ENCODE measurements at places on chromosomes 2 and 18.

DNA sequence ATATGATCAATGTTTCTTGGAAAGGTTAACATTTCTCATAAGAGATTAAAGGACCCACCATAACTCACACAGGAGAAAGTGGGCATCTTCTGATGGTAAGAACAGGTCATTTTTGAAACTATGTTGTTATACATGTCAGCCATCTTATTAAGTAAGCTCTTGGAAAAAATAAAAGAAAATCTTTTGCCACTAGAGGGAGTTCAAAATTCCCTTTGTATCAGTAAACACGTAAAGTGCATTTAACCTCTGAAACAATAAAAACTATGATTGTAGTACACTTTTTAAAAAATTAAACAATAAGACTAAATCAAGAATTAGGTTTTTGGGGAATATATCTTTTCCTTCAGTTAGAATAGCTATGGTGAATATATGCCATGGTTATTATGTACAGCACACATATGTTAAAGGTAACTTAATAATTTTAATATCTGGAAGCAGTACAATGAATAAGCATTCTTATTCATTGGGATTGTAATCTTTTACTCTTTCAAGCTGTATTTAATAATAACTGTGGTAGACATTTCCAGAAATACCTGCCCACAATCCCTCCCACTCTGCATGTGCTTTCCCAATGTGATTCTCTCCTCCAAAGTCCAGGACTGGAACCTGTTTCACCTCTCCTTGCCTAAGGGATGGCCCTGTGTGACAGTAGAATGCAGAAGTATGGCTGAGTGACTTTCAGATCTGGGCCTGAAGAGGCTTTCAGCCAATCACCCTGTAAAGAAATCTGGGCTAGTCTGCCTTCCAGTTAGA, 64.2 kb downstream of the RBMS1 start:
- DNase-seq = no peak

DNA sequence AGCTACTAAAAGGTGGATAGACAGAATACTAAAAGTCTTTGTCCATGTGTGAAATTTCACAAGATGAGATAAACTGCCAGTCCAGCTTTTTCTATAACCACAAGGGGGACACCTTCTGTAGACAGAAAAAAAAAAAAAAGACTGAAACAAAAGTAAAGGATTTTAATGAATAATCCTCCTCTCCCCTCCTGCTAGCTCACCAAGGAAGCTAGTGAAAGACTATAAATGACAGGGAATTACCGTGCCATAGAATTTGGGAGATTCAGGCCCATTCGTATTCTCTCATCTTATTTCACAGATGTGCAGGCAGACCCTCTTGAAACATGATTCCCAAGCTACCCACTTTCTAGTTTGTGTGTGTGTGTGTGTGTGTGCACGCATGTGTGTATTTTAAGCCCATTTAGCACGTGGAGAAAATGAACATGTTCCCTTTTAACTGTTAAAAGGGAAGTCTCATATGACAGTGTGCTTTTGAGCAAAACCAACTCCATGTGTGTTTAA, 36.3 kb upstream of the SLC8A1 start:
- DNase-seq = no peak

DNA sequence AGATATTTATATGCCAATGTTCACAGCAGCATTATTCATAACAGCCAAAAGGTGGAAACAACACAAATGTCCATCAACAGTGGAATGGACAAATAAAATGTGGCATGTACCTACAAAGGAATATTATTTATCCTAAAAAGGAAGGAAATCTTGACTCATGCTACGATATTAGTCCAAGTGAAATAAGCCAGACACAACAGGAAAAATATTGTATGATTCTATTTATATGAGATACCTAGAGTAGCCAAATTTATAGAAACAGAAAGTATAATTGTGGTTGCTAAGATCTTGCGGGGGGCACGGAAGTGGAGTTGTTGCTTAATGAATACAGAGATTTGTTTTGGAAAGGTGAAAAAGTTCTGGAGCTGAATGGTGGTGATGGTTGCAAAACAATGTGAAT, 33.0 kb upstream of the CCDC150 start:
- DNase-seq = no peak

DNA sequence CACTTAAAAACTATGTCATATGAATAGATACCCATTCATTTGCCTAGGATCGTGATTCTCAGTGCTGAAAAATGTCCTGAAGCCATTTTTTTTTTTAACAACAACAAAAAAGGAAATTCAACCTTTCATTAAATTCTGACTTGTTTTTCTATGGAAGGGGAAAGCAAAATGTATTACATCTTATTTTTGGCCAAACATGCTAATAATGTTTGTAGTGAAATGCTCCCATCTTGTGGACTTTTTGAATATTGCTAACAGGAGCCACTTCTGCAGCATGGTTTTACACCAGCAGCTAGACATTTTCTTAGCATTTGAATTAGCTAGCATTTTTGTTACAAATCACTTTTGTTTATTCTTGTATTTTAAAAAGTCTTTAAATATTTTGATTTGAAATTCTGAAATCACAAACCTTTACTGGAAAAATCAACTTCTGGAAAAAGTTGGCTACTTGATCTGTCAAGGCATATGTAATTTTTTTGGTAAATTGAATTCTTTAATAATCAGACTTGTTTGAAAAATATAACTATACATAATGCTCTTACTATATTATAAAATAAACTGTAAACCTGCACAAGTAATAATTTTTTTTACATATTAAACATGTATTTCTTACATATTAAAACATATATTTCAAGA, 75.8 kb downstream of the KIDINS220 start:
- DNase-seq = no peak

- no peak for DNase-seq
Measured at GRCh38 chr2:170361090-170361936, 183.4 kb downstream of the MYO3B start.

DNA sequence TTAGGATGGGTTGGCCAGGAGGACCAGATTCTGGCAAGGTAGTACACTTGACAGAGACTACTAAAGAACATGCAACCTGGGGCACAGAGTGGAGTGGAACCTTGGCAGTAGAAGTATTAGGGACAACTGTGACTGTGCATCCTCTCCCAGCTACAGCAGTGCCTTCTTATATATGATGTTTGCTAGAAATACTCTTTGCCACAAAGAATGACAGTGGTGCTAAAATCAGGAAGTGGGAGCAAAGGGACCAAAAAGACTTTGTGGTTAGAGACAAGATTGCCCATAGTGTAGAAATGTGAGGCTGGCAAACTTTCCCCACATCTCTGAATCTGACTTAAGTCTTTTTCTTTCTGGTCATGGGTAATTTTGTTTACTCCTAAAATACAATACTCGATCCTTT, 9.4 kb upstream of the SLC38A11 start:
- DNase-seq = no peak

DNA sequence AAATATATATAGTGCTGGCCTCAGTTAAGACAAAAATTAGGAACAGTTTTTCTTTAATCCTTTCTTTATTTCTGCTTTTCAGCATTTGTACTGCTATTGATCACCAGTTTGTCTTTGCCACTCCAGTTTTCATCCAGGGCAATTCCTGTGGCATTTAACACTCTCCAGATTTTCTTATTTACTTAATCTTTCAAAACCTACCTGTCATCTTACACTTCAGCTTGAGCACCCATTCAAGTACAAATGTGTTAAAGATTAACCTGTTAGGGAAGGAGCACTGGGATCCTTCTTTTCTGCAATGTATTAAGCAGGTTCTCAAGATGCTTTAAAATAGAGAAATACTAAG, 101.8 kb upstream of the SCN1A start:
- no peak for DNase-seq

DNA sequence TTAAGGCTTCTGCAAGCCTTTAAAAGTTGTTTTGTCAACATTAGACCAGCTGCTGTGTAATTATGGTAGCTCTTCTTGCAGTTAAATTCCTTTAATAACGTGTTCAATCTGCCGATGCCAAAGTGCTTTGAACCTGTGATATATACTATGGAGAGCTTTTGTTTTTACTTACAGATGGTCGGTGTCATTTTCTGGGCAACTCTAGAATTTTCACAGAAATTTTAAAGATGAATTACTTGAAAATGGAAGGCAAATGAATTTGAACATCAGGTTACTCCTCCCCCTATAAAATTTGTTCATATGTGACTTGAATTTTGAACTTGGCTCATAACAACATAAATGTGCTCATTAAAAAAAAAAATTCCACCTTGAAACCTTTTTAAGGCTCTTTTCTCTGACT, 23.0 kb downstream of the LYPD6 start:
- DNase-seq = no peak

DNA sequence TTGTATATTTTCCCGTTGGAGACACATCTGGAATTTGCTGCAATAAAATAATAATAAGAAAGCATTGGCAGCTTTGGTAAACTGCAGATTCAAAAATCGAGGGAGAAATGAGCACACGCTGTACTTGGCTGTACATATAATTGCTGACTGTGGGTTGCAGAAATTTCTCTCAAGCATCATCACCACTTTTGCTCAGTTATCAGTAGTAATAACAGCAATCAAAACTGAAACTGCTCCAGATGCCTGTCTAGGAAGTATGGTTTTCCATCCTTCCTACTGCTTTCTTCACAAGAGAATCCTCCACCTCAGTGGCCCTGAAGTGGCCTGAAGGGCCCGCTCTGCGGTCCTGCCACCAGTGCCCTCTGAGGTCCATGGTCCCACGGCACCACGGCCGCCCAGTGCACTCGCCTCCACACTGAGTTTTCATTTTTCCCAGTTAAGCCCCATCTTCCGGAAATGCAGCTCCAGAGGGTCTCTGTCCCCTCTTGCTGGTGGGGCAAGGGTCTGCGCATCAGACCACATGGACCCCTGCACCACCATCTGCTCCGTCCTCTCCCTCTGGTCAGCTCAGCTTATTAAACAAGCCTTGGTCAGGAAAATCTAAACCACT, 3.9 kb downstream of the DUSP28 start:
- DNase-seq = no peak

DNA sequence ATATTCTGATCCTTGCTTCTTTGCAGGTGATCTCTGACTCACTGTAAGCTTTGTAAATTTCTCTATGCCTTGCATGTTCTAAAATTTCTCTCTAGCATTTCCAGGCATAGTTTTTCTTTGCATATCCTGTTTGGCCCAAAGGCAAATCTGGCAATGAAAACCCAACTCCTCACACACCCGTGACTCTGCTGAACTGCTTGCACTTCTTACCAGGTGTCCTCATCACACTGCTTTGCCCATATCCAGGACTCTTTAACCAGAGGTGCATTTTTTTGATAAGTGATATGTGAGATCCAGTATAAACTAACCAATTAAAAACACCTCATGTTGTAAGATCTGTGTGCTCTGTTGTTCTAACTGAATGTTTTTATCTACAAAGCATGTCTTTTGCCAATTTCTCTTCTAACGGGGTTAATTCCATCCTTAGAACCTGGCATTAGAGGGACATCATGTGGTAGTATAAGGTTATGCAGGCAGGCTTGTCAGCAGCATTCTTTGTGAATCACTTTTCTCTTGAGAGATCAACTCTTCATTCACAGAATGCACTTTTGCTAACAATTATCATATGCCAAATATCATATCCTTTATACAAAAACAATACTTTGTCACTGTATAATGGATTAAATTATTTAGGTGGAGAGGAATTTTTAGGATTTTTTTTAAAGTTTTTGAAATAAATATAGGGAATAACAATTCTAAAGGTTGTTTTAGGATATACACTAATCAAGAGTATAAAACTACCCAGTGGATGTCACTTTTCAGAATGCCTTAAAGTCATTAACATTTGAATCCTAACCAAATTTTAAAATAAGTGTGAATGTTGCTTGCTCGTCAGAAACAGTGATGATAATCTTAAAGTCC, 20.8 kb upstream of the TMX3 start:
- DNase-seq = no peak

DNA sequence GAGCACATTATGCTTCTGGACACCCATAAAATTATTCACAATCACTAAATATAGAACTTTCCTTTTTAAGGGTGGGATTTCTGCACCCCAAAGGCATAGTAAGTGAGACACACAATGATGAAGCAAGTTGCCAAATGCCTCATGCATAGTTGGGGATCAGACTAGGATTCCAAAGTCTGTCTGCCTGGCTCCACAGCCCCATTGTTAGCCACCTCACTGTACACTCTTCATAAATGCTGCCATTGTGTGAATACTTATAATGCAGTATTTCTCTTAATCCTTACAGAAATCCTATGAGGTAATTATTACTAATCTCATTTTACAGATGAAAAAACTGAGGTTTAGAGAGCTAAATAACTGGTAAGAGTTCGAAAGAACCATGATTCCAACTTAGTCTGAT, 738.6 kb downstream of the ERBB4 start:
- DNase-seq = no peak

DNA sequence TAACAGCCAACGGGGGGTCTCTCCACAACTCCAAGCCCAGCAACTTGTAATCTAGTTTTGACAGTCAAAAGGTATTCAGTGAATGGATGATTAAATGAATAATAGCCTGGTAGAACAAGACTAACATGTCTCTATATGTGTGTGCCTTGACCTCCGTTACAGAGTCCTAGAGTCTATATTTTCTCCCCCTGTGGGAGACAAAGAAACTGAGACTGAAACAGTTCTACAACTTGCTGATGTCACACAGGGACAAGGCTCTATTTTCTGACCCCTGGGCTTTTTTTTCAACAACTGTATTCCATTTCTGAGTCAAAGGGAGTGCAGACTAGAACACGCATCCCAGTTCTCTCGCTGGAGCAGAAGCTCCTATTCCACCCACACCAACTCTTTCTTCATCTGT, 223.6 kb upstream of the AGAP1 start:
- DNase-seq = no peak

- no peak for DNase-seq
Measured at GRCh38 chr2:12287220-12287751, 429.4 kb upstream of the TRIB2 start.

GRCh38 chr2:11930211-11930761, 183.9 kb downstream of the LPIN1 start:
- no peak for DNase-seq

- DNase-seq = no peak
Measured at GRCh38 chr2:24874035-24874434, 46.0 kb downstream of the ADCY3 start.

GRCh38 chr2:143193121-143193520, 63.9 kb downstream of the ARHGAP15 start:
- no peak for DNase-seq

GRCh38 chr2:241197947-241198346, 9.5 kb downstream of the ANO7 start:
- no peak for DNase-seq

DNA sequence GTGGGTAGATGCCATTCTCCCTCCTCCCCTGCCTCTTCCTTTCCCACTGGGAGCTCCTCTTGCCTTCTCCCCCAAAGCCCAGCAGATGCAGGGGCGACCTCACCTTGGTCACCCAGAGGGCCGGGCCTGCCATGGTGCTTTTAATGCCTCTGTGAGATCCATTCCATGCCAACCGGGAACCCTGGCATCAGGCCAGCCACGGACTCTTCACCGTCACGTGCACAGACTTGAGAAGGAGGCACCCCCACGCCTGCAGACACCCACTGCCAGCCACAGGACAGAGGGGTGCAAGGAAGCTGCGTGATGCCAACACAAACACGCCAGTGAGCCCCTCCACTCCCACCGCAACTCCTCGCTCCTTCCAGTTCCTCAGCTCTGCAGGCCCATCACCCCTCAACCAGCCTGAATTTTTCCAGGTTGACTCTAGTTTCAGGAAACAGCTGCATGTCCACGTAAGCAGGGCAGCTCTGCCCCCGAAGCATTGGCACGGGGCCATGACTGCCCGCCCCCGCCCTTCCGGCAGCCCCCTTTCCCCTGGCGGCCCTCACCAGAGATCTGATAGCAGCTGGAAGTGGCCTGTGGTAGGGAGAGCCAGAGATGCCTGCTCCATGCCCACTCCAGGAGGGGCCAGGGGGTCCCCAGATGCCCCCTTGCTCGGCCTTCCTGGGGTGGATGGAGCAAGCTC, 50.8 kb downstream of the DNMT3A start:
- DNase-seq = no peak

- DNase-seq = no peak
Measured at GRCh38 chr2:112181571-112182290, 43.5 kb downstream of the FBLN7 start.

Data from esophagus squamous epithelium (tissue), 5 donors.